WTC11 (cell line): ENCODE measurements at places on chromosomes 13 and 19.

GRCh38 chr19:40026597-40026970 is 29.4 kb downstream of the ZNF780B start:
- no peak for DNase-seq

DNA sequence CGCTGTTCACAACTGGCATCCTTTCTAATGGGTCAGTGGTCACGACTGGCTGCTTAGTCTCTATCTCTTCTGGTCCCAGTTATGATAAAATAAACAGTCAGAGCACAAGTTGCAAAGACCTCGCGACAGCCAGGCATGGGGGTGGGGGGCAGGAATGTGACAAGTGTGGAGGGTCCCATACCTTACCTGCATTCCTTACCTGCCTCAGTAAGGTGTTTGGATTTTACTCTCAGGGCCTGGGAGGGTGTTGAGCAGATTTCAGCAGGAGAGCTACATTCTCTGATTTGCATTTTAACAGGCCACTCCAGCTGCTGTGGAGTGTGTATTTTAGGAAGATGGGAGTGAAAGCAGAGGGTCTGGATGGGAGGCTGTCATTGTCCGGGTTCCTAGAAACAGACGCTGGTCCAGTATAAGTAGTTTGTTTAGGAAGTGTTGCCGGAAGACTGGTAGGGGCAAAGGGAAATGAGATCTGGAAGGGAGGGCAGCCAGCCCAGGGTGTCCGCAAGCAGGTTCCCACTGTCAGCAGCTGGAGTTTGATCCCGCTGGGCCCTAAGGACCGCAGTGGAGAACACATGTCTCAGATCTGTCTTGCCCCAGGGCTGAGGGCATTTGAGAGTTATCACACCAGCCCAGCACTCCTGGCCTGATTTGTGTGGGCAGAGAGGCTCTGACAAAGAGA is 920.0 kb downstream of the UQCRFS1 start:
- peak; percentile 45 for DNase-seq

DNA sequence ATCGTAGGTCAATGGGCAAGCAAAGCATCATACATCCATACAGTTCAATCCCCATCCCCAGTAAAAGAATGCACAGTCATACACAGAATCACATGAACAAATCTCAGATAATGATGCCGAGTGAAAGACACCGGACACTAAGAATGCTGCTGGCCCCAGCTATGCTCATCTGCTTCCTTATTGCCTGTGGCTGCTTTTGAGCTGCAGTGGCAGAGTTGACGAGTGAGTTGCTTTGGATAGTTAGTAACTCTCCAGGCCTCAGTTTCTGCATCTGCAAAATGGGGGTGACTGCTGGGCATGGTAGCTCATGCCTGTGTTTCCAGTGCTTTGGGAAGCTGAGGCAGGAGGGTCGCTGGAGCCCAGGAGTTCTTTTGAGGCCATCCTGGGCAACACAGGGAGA is 12.9 kb upstream of the NFIC start:
- no peak for DNase-seq

- DNase-seq, result no peak
Observed at GRCh38 chr13:67916650-67917049, 686.5 kb upstream of the PCDH9 start.

- no peak for DNase-seq
Observed at GRCh38 chr13:97757807-97758206, 195.7 kb upstream of the IPO5 start.

- DNase-seq, result no peak
Observed at GRCh38 chr13:21426238-21426637, 32.9 kb downstream of the ZDHHC20 start.

GRCh38 chr13:20803180-20803965 is 29.6 kb upstream of the EEF1AKMT1 start:
- no peak for DNase-seq
